ENCODE measurements at places on chromosomes 7 and 10. TPM values are rescaled to one million over a fixed set of nuclear protein-coding genes. Genes with fewer than 3 reads are reported as not detected.

The GOT1 gene
- 109 TPM for polyA plus RNA-seq

The PCDH15 gene
- polyA plus RNA-seq = not detected

The BLOC1S2 gene
- polyA plus RNA-seq = 25.2 TPM

The CUZD1 gene
- polyA plus RNA-seq = 0.03 TPM

The ANXA8 gene
- 1.2 TPM for polyA plus RNA-seq

The MARCHF5 gene
- polyA plus RNA-seq = 15.0 TPM

DNA sequence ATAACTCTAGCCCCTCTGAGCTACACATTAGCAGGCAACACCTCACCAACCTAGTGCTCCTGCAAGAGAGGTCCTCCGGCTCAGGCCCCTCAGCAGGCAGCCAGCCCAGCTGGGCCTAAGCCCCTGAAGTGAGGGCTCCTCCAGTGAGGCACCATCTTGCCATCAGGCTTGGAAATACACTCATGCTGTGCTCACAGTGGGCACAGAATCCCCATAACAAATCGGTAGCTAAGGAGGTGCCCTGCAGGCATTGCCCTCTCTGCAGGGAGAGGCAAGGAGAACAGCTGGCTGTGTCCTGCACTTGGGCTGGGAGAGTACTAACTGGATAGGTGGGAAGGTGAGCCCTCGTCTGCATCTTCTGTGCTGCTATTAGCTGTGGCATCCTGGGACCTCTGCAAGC, 3.7 kb upstream of the C10orf71 start:
- no peaks in the 10 kb centered on the region for H3K36me3 ChIP-seq
- no peak overlapping the region for H3K27ac ChIP-seq
- no peaks in the 10 kb centered on the region for H3K27me3 ChIP-seq
- no peak for DNase-seq
- no peaks in the 10 kb centered on the region for H3K4me1 ChIP-seq
- no peak overlapping the region for H3K4me3 ChIP-seq

- peaks cover under 1% of the 10 kb centered on the region for H3K27me3 ChIP-seq
- H3K4me3 ChIP-seq = no peak overlapping the region
- no peak for DNase-seq
- H3K4me1 ChIP-seq = no peaks in the 10 kb centered on the region
Measured at GRCh38 chr10:19782430-19783089, 33.7 kb upstream of the PLXDC2 start.

GRCh38 chr10:97566336-97566996, 6.1 kb upstream of the ANKRD2 start:
- no peaks in the 10 kb centered on the region for H3K27me3 ChIP-seq
- no peaks in the 10 kb centered on the region for H3K4me1 ChIP-seq
- no peak for DNase-seq
- peaks cover 11% of the 10 kb centered on the region for H3K36me3 ChIP-seq

Data from liver (tissue), 10 donors.